Activated naive CD4-positive, alpha-beta T cell (primary cell): ENCODE measurements at places on chromosomes 1 and 21.

GRCh38 chr1:39981945-39982344, 27.0 kb downstream of the MFSD2A start:
- no peak for DNase-seq

DNA sequence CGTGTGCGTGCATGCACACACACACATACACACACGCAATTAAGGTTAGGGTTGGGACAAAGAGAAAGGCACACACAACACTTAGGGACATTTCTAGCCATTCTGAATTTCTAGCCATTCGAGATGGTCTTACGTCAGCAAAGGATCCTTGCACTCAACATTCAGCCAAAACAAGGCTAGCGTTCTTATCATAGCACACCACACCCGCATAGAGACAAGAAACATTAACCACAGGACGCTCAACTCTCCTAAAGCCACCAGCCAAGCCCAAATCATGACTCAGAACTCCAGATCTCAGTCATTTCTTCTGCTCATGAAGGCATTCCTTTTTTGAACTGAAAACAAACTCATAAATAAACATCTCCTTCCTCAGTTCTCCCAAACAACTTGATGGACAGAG, 106.8 kb downstream of the LMO4 start:
- DNase-seq: no peak

DNA sequence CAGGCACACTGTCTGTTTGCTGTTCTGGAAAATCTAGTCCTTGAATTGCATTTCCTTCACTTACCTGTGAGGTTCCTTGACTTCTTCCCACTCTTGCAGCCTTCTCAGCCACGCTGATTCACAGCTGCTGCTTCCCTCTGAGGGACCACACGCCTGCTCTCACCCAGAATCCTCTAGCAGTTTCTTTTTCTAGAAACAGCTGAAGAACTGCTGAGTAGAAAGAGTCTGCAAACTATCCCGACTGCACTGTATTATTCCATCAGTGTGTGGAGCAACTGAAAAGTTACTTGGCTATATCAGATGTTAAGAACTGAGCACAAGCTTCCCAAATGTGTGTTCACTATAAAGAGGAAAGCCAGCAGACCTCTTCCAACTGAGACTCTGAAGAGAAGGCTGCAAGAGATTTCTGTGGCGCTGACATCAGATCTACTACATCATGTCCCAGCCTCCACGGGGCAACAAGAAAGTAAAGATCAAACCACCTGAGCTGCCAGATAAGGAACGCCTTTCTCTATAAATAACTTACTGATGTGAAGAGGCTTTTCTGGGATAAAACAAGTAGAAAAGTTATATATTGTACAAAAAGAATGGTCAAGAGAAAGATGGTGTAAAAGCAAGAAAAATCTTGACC, 226.6 kb downstream of the RERE start:
- DNase-seq: no peak

GRCh38 chr1:192554904-192555303, 20.7 kb upstream of the RGS1 start:
- no peak for DNase-seq

DNA sequence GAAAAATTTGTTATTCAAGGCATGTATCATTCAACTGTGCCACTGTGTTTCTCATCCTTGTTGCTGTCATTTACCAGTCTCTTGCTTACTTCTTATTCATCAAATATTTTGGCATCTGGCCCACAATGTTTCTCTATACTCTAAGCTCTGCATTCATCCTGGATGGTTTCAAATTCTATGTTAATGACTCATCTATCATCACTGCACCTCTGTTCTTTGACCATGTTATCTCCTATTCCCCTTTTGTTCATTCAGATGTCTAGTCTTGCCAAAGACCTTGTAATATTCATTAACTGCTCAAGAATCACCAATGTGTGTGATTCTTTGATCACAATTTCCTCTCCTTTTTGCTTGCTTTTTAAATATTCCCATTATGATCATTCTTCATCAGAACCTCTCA, 54.6 kb upstream of the PRKACB start:
- DNase-seq: no peak

DNA sequence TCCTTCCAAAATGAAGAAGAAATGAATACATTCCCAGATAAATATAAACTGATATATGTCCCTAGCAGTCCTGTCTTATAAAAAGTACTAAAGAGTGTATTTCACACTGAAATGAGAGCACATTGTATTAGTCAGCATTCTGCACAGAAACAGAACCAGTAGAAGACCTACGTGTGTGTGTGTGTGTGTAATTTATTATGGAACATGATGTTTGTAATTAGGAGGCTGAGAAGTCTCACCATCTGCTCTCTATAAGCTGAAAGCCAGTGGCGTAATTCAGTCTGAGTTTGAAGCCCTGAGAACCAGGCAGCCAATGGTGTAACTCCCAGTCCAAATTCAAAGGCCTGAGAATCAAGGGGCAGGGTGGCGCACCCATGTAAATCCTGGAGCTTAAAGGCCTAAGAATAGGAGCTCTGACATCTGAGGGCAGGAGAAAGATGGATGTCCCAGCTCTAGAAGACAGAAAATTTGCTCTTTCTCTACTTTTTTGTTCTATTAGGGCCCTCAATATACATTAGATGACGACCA, 146.5 kb upstream of the LYPLAL1 start:
- DNase-seq: no peak

DNA sequence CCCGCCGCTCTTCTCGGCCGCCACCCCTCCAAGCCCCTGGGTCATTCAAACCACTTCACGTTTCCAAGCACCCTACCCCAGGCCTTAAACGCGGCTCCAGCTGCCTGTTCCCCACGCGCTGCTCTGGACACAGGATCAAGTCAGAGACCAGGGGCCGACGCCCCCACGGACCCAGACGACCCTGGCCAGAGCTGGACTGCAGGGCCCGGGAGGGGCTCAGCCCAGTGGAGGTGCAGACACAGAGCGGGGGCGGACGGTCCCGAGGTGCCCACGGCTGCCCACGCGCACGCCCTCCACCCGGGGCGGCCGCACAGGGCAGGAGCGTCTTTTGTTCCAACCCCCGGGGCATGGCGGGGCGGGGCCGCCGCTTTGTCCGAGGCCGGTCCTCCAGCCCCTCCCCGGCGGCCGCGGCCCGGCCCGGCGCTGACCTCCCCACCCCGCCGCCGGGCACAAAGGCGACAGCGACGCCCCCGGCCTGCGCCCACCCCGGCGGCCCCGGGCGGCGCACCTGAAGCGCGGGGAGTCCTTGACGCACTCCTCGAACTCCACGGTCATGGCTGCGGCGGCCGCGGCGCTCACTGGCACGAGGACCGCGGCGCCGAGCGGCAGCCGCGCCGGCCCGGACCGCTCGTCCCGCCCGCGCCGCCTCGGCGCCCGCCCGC, 338 bp downstream of the ACAP3 start:
- no peak for DNase-seq

DNA sequence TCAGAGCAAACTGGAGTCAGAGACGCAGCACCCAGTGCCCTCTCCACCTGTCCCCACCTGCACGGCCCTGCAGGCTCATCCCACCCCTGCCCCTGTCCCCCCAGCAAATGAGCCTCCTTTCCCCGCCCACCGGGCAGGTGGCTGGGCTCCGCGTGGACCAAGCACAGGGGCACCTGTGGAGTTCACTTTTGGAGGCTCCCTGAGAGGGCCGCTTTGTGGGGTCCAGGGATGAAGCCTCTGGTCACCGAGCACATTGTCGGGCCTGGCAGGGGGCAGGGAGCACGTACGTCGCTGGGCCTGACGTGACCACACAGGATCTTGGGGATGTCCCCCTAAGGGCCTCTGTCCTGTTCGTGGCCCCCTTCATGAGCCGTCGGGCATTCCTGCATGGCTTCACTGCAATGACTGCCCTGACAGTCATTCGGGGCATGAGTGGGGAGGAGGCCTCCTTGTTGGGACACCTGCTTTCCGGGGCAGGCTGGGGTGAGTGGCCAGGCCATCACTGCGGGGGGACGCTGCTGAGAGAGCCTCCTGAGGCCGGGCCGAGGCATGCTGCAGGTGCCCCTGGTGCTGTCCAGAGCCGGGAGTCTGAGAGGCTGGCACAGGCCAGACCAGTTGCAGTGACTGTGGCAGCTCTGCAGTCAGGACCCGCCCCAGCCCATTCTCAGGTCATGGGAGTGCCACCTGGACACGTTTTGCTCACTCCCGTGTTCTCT, 19.7 kb downstream of the SLX9 start:
- DNase-seq: no peak

DNA sequence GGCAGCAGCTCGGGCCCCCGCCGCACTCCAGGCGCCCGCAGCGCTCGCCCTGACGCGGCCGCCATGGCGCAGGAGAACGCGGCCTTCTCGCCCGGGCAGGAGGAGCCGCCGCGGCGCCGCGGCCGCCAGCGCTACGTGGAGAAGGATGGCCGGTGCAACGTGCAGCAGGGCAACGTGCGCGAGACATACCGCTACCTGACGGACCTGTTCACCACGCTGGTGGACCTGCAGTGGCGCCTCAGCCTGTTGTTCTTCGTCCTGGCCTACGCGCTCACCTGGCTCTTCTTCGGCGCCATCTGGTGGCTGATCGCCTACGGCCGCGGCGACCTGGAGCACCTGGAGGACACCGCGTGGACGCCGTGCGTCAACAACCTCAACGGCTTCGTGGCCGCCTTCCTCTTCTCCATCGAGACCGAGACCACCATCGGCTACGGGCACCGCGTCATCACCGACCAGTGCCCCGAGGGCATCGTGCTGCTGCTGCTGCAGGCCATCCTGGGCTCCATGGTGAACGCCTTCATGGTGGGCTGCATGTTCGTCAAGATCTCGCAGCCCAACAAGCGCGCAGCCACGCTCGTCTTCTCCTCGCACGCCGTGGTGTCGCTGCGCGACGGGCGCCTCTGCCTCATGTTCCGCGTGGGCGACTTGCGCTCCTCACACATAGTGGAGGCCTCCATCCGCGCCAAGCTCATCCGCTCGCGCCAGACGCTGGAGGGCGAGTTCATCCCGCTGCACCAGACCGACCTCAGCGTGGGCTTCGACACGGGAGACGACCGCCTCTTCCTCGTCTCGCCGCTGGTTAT, 2.8 kb downstream of the KCNJ9 start:
- peak; percentile 52 for DNase-seq

- no peak for DNase-seq
Measured at GRCh38 chr1:99748419-99748818, 18.0 kb downstream of the FRRS1 start.

DNA sequence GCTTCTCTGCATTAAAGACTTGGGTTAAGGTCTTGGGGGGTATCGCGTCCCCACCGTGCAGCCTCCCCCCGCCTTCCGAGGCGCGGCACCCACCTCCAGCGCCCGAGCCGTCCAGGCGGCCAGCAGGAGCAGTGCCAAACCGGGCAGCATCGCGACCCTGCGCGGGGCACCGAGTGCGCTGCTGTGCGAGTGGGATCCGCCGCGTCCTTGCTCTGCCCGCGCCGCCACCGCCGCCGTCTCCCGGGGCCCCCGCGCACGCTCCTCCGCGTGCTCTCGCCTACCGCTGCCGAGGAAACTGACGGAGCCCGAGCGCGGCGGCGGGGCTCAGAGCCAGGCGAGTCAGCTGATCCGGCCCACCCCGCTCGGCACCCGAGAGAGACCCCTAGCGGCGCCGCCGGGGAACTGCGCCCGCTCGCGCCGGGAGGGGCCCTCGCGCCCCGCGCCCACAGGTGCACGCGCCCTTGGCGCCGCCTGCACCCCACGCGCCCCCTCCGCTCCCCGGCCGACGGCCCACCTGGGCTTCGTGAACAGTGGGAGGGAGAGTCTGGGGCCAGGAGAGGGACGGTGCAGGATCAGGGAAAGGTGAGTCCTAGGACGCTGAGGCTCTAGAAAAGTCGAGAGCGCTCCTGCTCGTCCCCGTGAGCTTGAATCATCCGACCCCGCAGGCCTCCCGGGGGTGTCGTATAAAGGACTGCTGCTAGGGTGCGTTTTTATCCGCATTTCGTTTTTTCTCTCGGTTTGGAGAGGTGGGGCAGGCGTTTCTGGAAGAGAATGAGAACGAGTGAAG, at the start of gene APP:
TSS of gene APP (minus strand) at position 300 of the 787 bp plus-strand sequence. CDS start at position 150, 150 bp downstream.
- DNase-seq: peak; percentile 87

- no peak for DNase-seq
Measured at GRCh38 chr1:109369167-109369746, 28.5 kb downstream of the SORT1 start.

- no peak for DNase-seq
Measured at GRCh38 chr1:160801836-160802580, 6.0 kb downstream of the LY9 start.

- DNase-seq: no peak
Measured at GRCh38 chr1:208007938-208008342, 97.0 kb upstream of the CD34 start.

DNA sequence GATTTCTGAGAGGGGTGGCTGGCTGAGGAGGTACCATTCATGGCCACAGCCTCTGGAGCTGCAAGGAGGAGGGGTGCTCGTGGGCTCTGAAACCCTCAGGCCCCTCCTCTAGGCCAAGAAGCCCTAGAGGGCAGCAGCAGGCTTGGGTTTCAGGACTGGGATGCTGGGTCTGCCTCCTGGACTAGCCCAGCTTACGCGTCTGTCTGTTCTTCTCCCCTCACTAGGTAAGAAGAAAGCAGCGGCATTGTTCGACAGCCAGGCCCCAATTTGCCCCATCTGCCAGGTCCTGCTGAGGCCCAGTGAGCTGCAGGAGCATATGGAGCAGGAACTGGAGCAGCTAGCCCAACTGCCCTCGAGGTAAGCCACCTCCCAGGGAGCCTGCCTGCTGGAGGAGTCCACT, 60.3 kb downstream of the TMEM53 start:
- DNase-seq: no peak

- peak; percentile 56 for DNase-seq
Measured at GRCh38 chr1:10692401-10693021, 103.9 kb downstream of the CASZ1 start.

GRCh38 chr1:229380536-229381160, 37.8 kb upstream of the CCSAP start:
- no peak for DNase-seq

DNA sequence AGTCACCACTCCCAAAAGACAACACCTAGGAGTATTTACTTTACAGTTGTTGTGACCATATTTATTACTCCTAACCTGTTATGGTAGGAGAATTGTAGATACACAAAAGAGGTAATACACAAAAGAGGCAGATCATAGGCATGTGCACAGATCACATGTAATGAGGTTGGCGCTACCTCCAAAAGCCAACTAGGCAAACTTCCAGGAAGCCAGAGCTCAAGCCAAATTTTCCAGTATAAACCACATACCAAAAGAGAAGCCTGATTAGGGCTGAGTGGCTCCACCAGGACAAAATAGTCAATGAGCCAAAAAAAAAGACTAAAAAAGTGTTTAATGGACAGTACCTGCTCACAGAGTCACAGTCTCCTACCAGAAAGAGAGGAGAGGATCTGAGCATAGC, 195.0 kb upstream of the PBX1 start:
- no peak for DNase-seq

- DNase-seq: no peak
Measured at GRCh38 chr1:183074215-183074614, 51.0 kb downstream of the LAMC1 start.

- no peak for DNase-seq
Measured at GRCh38 chr1:214476986-214477870, 74.2 kb downstream of the PTPN14 start.

DNA sequence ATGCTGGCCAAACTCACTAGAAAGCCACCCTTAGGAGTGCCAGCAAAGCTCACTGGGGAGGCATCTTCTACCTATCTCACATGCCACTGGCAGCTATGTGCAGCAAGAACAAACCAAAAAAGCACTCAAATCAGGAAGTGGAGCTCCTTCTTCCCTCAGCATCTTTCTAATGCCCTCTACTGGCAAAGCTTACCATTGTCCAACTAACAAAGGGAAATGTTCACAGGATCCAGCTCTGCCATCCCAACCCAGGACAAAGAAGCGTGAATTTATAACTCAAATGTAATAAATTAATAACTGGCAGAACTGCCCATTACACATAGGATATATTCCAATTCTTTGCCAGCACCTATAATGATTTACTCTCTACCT, 38.9 kb downstream of the LEPR start:
- DNase-seq: no peak
